ENCODE measurements at places on chromosomes 4 and X.
A peak's percentile ranks its signal among the peaks of the same experiment; 100 is the strongest.

- no peak for DNase-seq
Measured at GRCh38 chr4:183369073-183369472, 46.8 kb upstream of the CLDN24 start.

DNA sequence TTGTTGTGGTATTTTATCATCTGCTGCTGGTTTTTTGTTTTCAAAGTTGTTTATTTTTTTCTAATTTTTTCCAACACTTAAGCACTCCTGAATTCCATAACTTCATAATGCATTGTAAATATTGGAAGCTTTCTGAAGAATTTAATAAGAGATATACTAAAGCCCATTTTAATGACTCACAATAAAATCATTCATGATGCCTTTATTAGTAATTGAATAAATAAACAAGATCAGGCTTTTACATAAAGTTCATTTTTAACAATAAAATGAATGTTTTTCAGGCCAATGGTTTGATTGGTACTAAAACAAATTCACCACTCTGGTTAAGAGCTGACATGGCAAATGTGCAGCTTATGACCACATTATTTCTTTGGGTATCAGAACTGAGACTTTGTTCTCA is 408.2 kb upstream of the SMIM31 start:
- DNase-seq: no peak

- DNase-seq: no peak
Measured at GRCh38 chr4:109739547-109739946, 9.7 kb upstream of the PLA2G12A start.

- DNase-seq: no peak
Measured at GRCh38 chrX:153380691-153381090, 20.5 kb downstream of the PNMA6E start.

GRCh38 chr4:117770269-117771102 is 263.8 kb upstream of the NDST3 start:
- DNase-seq: no peak

DNA sequence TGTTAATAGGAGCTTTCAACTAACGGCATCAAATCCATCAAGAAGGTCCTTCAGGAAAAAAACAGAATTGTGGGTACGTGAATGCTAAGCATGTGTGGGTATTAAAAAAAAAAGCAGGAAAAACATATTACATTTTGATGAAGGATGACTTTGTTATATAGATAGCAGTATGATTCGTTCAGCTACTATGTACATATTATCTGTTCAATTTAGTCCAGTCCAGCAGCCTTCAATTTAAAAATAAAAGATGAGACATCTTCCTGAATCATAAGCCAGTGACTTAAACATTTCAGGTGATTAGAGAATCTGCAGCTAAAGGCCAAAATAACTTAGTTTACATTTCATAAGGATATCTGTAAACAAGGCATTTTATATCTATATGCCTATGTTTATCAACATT is 63.4 kb downstream of the LCORL start:
- DNase-seq: no peak

DNA sequence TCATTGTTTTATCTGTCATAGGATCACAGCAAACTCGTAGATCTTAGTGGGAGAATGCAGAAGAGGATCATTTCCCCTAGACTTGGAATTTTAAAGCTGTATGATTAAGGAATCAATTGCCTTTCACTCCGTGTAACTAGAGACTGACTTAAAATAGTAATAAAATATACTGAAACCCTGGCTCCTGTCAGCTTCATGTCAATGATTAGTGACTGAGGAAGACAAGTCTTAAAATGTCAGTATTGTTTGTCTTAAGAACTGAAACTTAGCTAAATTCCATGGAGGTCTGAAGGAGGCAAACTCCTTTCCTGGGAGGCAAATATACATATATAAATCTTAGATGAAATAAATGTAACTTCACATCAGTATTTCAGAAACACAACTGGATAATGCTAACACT is 1016.7 kb upstream of the PCDH10 start:
- no peak for DNase-seq

- peak; percentile 48 for DNase-seq
Measured at GRCh38 chr4:143558823-143559756, 45.6 kb downstream of the SMARCA5 start.

GRCh38 chrX:67604979-67605703 is 61.3 kb downstream of the AR start:
- no peak for DNase-seq
